ENCODE measurements at places on chromosomes 6 and 20.

- DNase-seq = no peak
- H3K4me1 ChIP-seq = peaks cover 9% of the 10 kb centered on the region
- H3K27ac ChIP-seq = peak overlapping the region; percentile 79
- H3K27me3 ChIP-seq = no peaks in the 10 kb centered on the region
- H3K36me3 ChIP-seq = no peaks in the 10 kb centered on the region
Measured at GRCh38 chr6:149964308-149965193, 808 bp downstream of the ULBP1 start.

GRCh38 chr6:89116702-89117101, 1.2 kb downstream of the SRSF12 start:
- no peaks in the 10 kb centered on the region for H3K27me3 ChIP-seq
- H3K27ac ChIP-seq = no peak overlapping the region
- no peak for DNase-seq
- no peaks in the 10 kb centered on the region for H3K36me3 ChIP-seq

DNA sequence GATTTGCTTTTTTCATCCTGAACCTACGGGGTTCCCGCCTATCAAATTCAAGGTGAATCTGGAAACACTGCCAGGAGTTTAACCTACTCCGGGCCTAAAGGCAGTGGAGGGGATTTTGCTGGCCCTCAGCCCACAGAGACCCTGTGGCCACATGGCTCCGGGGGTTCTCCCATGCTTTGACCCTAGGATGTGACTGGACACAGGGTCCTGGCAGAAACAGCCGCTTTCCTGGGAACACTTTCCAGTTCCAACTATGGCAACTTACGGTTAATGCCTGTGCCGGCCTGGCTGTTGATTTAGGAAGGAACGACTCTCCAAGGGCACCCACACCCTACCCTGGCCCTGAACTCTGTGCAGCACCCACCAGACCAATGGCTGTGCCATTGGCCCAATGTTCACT, 141.7 kb upstream of the RPS6KA2 start:
- H3K4me3 ChIP-seq = no peak overlapping the region
- H3K27me3 ChIP-seq = peaks cover 90% of the 10 kb centered on the region
- no peaks in the 10 kb centered on the region for H3K4me1 ChIP-seq
- no peak overlapping the region for H3K27ac ChIP-seq
- DNase-seq = no peak

GRCh38 chr6:44464527-44465310, 77.2 kb downstream of the CDC5L start:
- no peak for DNase-seq
- peaks cover 9% of the 10 kb centered on the region for H3K4me1 ChIP-seq
- H3K27me3 ChIP-seq = no peaks in the 10 kb centered on the region

DNA sequence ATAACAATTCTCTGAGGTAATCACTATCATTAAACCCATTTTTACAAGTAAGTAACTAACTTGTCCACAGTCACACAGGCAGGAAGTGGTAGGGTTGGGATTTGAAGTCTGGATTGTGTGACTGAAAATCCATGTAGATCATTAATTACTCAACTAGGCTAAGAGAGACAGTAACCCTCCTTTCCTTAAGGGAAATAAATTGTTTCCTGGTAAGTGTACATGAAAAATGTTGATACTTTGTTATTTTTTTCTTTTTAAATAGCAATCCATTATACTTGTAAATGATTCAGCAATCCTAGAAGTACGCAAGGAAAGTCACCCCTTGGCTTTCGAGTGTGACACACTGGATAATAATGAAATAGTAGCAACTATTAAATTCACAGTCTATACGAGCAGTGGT, 11.6 kb downstream of the SPACA1 start:
- no peak overlapping the region for H3K27ac ChIP-seq
- no peak for DNase-seq
- no peaks in the 10 kb centered on the region for H3K4me1 ChIP-seq

DNA sequence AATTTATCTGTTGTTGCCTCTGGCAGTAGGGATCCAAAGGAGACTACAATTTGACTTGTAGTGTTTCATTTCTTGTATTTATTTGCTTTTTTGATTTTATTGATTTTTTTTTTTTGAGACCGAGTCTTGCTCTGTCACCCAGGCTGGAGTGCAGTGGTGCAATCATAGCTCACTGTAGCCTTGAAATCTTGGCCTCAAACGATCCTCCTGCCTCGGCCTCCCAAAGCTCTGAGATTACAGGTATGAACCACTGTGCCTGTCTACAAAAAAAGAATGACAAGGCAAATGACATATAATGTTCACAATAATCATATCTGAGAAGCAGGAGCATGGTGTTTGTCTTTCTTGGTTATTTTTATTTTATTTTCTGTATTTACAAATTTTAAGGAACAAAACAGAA, 117.6 kb upstream of the RNF24 start:
- no peaks in the 10 kb centered on the region for H3K27me3 ChIP-seq
- no peak for DNase-seq
- no peak overlapping the region for H3K27ac ChIP-seq
- H3K4me3 ChIP-seq = no peak overlapping the region

- no peak for DNase-seq
- H3K4me3 ChIP-seq = no peak overlapping the region
- no peak overlapping the region for H3K27ac ChIP-seq
Measured at GRCh38 chr20:40814631-40814960, 125.6 kb upstream of the MAFB start.

GRCh38 chr6:1285956-1286355, 25.9 kb upstream of the FOXQ1 start:
- H3K36me3 ChIP-seq = no peaks in the 10 kb centered on the region
- DNase-seq = no peak
- H3K4me1 ChIP-seq = no peaks in the 10 kb centered on the region
- no peak overlapping the region for H3K4me3 ChIP-seq

DNA sequence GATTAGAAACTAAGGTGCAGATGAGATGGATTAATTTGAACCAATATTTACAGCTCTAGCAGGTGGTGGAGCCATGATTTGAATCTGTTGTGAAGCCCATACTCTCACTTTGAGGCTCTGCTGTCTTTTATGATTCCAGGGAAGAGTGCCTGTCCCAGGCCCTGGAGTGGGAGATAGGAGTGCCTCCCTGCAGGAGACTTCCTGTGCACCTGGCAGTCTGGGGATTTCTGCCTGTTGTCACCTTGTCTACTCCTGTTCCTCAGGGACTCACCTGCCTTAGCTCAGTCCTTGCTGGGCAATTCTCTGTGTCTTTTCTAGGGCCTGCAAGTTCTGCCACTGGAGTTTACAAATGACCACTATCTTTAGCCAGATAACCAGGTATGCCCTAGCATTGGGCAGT, 46.3 kb downstream of the SCAND1 start:
- H3K27me3 ChIP-seq = no peaks in the 10 kb centered on the region
- no peak for DNase-seq

DNA sequence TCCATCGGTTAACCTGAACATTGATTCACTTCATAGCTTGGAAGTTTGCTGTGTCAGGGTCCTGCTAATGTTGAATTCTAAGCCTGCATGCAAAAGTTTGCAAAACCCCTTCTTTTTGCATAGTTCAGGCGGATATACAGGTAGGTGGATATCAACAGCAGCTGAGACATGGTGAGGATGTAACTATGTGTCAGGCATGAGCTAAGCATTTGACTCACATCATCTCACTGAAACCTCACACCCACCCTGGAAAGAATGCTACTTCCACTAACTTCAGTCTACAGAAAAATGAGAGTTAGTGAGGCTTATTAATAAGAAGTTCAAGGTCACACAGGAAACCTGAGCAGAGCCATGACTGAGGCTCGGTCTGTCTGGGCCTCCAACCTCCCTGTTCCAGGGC, 276.9 kb downstream of the BMP7 start:
- H3K27ac ChIP-seq = no peak overlapping the region
- no peaks in the 10 kb centered on the region for H3K36me3 ChIP-seq
- no peaks in the 10 kb centered on the region for H3K4me1 ChIP-seq
- no peak overlapping the region for H3K4me3 ChIP-seq
- no peak for DNase-seq
- peaks cover 2% of the 10 kb centered on the region for H3K27me3 ChIP-seq

GRCh38 chr6:158769771-158770432, 49.3 kb downstream of the EZR start:
- no peaks in the 10 kb centered on the region for H3K27me3 ChIP-seq
- DNase-seq = no peak
- H3K4me1 ChIP-seq = no peaks in the 10 kb centered on the region
- H3K27ac ChIP-seq = no peak overlapping the region
- peaks cover 100% of the 10 kb centered on the region for H3K36me3 ChIP-seq

- no peak overlapping the region for H3K27ac ChIP-seq
- no peaks in the 10 kb centered on the region for H3K36me3 ChIP-seq
- H3K27me3 ChIP-seq = no peaks in the 10 kb centered on the region
- DNase-seq = no peak
- H3K4me3 ChIP-seq = no peak overlapping the region
Measured at GRCh38 chr6:160871320-160871719, 120.2 kb upstream of the MAP3K4 start.

DNA sequence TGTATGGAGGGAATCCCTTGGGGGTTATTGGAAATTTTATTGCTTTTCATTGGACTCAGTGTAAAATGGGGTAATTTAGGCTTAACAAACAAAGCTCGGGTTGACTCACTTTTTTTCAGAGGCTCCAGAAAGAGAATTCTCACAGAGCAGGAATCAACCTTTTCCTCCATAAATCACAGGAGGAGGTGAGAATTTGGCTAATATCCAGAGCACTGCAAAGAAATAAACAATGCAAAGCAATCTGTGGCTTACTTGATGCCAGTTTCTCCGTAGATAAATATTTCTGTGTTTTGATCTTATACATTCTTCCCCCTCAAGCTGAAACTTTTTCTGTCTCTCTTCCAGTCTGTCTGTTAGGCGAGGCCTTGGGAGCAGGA, 176.6 kb downstream of the TSHZ2 start:
- no peaks in the 10 kb centered on the region for H3K4me1 ChIP-seq
- H3K36me3 ChIP-seq = no peaks in the 10 kb centered on the region
- no peaks in the 10 kb centered on the region for H3K27me3 ChIP-seq
- no peak overlapping the region for H3K27ac ChIP-seq

GRCh38 chr6:166308769-166309589, 787 bp upstream of the PRR18 start:
- H3K36me3 ChIP-seq = no peaks in the 10 kb centered on the region
- no peak overlapping the region for H3K27ac ChIP-seq
- no peak overlapping the region for H3K4me3 ChIP-seq
- H3K27me3 ChIP-seq = peaks cover 41% of the 10 kb centered on the region
- no peak for DNase-seq

DNA sequence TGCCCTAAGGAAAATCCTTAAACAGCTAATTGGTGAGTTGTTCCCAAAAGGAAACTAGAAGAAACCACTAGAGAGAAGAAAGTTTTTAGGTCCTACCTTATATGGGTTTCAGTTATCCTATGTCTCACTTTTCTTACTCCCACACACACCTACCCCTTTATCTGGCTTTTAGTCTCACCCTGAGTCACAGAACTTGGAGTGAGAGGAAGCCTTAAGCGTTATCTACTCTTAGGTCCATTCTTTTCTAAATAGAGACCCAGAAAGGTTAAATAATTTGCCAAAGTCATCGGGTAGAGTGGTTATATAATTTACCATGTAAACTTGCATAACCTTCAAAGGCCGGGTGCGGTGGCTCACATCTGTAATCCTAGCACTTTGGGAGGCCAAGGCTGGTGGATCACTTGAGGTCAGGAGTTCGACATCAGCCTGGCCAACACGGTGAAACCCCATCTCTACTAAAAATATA, 4.3 kb upstream of the RPP21 start:
- no peak overlapping the region for H3K4me3 ChIP-seq
- H3K36me3 ChIP-seq = peaks cover 70% of the 10 kb centered on the region
- H3K27ac ChIP-seq = peak overlapping the region; percentile 79
- peak; percentile 41 for DNase-seq
- peaks cover 51% of the 10 kb centered on the region for H3K4me1 ChIP-seq

GRCh38 chr6:109059571-109060021, 35.0 kb downstream of the SESN1 start:
- H3K27ac ChIP-seq = no peak overlapping the region
- DNase-seq = no peak
- no peaks in the 10 kb centered on the region for H3K36me3 ChIP-seq
- H3K4me1 ChIP-seq = no peaks in the 10 kb centered on the region

DNA sequence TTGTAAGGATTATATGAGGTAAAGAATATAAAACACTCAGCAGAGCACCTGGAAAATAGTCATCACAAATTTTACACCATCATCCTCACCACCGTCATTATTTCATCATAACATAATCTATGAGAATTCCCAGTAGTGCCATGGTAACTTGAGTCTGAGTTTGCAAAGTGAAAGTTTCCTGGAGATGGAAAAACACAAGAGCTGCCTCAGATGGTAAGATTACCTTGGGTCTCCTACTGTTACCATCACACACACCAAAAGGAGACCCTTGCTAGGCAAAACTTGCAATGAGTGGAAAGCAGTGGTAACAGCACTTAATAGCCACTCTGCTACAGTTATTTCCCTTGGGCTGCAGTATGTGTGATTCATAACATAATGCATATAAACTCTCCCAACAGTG, 589.8 kb downstream of the RNF144B start:
- H3K4me3 ChIP-seq = no peak overlapping the region
- no peak overlapping the region for H3K27ac ChIP-seq
- H3K36me3 ChIP-seq = no peaks in the 10 kb centered on the region
- DNase-seq = no peak
- no peaks in the 10 kb centered on the region for H3K4me1 ChIP-seq

- no peak overlapping the region for H3K27ac ChIP-seq
- H3K27me3 ChIP-seq = no peaks in the 10 kb centered on the region
- H3K4me1 ChIP-seq = no peaks in the 10 kb centered on the region
- no peak for DNase-seq
- no peaks in the 10 kb centered on the region for H3K36me3 ChIP-seq
Measured at GRCh38 chr6:128456510-128457230, 63.7 kb downstream of the PTPRK start.

DNA sequence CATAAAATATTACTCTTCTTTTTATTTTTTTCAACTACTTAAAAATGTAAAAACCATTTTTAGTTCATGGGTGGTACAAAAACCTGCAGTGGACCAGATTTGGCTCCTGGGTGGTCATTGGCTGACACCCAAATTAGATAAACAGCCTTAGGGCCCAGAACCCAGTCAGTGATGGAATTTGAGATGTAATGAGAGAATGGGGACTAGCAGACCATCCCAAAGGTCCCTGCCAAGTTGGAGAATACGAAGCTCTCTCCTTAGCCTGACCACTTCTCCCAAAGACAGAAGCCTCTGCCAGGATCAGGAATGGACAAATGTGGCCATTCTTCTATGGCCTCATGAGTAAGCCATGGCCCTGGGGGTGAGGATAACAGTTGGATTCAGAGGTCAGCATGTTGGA, 194.7 kb downstream of the NFATC2 start:
- H3K36me3 ChIP-seq = no peaks in the 10 kb centered on the region
- H3K27ac ChIP-seq = no peak overlapping the region
- H3K27me3 ChIP-seq = no peaks in the 10 kb centered on the region
- H3K4me3 ChIP-seq = no peak overlapping the region
- DNase-seq = no peak
- no peaks in the 10 kb centered on the region for H3K4me1 ChIP-seq

DNA sequence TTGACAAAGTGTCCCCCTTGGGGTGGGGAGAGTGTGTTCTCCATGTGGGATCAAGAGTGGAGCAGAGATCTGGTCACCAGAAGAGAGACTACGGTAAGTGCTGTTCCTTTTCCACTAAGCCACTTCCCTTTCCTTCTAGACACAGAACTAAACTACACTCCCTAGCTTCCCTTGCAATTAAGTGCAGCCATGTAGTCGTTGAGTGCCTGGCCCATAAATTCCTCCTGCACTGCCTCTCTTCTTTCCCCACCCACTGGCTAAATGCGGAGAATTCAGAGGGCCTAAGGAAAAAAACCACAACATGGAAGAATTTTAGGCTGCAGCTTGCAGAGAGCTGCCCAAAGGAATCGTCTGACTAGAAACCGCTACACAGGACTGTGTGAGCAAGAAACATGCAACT, 1.5 kb downstream of the WDR27 start:
- no peak for DNase-seq
- peaks cover 41% of the 10 kb centered on the region for H3K36me3 ChIP-seq
- H3K27me3 ChIP-seq = no peaks in the 10 kb centered on the region
- no peak overlapping the region for H3K27ac ChIP-seq
